ENCODE measurements at places on chromosomes 6 and 20. TPM values are rescaled to one million over a fixed set of nuclear protein-coding genes. Genes with fewer than 3 reads are reported as not detected.

The MYB gene
- not detected for total RNA-seq

DNA sequence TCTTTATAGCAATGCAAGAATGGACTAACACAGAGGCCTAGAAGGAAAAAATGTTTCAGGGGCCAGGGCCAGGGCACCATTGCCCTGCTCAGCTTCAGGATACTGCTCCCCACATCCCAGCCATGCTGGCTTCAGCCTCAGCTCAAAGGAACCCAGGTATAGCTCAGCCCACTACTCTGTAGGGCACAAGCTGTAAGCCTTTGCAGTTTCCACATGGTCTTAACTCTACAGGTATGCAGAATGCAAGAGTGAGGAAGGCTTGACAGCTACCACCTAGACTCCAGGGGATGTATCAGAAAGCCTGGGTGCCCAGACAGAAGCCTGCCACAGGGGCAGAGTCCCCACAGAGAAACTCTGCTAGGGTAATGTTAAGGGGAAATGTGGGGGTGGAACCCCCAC is 10.5 kb upstream of the TTK start:
- no peak overlapping the region for H3K27ac ChIP-seq
- no peaks in the 10 kb centered on the region for H3K36me3 ChIP-seq
- no peak overlapping the region for H3K4me3 ChIP-seq

GRCh38 chr6:148461986-148462577 is 119.4 kb downstream of the SASH1 start:
- no peaks in the 10 kb centered on the region for H3K4me1 ChIP-seq
- DNase-seq, result no peak
- H3K27me3 ChIP-seq, result no peaks in the 10 kb centered on the region
- H3K27ac ChIP-seq, result no peak overlapping the region

- no peak overlapping the region for H3K27ac ChIP-seq
- H3K36me3 ChIP-seq, result no peaks in the 10 kb centered on the region
- no peak for DNase-seq
These were observed 53.0 kb upstream of the RALY start for GRCh38 chr20:33940666-33941065.
